ENCODE measurements at places on chromosomes 2 and 18.

- DNase-seq: no peak
Measured at GRCh38 chr2:692767-693166, 15.6 kb upstream of the TMEM18 start.

DNA sequence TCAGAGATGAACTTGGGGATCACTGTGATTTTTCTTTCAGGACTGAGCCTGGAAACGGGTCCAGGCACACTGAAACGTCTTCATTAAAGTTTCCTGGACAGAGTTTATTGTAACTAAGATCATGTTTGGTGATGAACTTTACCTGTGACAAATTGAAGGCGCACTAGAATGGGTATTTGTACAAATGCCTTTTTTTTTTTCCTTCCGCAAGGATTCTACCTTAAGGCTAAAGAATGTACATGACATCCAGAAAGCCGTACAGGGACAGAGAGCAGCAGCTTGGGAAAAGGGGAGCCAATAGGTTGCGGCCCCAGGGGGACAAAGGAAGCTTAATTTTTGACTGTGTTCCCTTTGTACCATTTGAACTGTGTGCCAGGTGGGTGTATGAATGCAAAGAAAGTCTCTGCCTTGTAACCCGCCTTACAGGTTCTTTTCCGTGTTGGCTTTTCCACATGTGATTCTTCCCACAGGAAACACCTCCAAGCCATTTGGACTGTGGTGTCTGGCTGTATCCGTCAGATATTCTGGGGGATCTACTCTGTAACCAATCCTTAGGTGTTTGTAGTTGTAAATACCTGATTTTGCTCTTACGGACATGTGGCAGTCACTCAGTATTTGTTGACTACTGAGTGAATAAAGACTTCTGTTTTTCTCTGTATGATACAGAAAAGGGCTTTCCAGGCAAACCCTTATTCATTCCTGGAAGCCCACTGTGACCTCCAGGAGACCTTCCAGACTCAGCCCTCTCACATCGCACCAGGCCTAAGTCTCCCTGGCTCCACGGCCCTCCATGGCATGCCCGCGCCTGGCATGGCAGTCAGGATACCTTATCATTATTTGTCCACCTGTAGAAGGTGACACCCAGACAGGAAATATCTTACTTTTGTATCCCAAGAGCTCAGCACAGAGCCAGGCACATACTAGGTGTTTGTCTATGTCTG, 1.1 kb downstream of the LRRFIP1 start:
- DNase-seq: no peak

- no peak for DNase-seq
Measured at GRCh38 chr2:220835583-220835982, 736.5 kb downstream of the EPHA4 start.

GRCh38 chr18:34159691-34160185, 65.0 kb downstream of the NOL4 start:
- DNase-seq: no peak

DNA sequence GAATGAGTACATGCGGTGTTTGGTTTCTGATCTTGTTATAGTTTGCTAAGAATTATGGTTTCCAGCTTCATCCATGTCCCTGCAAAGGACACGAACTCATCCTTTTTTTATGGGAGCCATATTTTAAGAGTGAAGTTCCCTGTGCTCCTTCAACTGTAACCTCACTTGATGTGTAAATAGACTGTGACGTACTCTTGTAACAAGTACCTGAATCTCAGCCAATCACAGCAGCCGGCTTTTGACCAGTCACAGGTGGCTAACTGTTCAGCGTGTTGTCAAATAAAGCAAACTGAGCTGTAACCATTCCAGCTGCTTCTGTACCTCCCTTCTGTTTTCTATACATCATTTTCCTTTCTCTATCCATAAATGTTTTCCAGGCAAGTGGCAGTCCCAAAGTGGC, 774.3 kb upstream of the HS6ST1 start:
- DNase-seq: no peak

DNA sequence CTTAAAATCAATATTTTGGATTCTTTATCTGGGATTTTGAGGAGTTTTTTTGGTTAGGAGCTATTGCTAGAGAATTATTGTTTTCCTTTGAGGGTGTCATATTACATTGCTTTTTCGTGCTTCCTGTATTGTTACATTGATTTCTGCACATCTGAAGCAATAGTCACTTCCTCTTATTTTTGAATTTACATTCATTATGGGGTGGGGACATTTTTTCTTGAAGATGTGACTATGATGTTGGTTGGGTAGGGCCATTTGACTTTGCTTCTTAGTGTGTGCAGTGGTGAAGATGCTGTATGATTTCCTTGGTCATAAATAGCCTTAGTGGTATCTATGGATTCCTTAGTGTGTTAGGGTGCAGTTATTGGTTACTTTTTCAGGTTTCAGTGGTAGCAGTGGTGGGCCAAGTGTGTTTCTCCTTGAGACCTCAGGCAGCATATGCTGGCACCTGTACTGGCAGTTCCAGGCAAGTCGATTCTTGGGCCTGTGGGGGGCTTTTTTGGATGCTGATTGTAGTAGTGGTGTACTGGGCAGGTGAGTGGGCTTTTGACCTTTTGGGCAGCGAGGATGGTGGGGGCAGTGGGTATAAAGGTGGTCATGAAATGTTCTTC, 61.8 kb downstream of the ARHGAP25 start:
- DNase-seq: no peak

DNA sequence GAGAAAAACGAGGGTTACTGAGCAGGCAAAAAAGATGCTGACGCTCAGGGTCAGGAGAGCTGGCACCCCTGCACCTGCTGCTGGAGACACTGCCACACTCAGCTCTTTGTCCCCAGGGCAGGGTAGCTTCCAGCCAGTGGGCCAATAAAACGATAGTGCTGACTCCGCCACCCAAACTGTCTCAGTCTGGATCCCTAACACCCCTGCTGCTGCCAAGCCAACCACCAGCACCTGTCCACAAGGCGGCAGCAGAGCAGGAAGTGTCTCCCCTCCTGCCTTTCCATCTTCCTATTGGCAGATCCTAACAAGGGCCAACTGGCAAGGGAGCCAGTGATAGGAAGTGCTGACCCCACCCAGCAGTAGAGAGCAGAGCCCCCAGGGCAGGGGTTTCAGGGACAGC, 531.5 kb upstream of the SALL3 start:
- no peak for DNase-seq

DNA sequence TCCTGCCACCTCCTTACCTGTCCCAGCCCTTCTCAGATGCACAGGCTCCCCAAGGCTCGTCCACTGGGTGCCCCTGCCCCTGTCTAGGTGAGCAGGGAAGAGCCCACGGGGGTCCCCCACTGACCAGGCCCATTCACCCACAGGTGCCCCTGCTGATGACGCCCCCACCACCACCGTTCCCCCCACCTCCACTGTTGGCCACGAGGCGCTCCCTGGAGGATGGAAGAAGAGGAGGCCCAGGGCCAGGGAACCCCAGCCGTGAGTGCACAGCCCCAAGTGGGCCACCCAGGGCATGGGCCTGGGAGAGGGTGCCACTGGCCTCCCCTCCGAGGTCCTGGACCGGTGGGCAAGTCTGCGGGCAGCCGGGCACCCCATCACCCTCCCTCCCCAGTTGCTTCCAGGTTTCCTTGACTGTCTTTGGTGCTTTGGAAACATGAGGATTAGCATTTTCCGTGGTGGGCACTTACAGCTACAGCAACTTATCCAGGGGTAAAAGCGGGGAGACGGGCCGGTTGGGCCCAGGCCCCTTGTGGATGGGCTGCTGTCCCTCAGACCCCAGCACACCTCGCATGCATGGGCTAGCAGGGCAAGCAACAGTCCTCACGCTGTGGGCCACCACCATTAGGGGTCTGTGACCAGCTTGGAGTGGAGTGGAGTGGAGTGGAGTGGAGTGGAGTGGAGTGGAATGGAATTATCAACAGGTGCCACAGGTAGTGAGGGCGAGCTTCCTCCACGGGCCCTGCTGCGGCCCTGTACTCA, 13.2 kb upstream of the KLHL30 start:
- no peak for DNase-seq

DNA sequence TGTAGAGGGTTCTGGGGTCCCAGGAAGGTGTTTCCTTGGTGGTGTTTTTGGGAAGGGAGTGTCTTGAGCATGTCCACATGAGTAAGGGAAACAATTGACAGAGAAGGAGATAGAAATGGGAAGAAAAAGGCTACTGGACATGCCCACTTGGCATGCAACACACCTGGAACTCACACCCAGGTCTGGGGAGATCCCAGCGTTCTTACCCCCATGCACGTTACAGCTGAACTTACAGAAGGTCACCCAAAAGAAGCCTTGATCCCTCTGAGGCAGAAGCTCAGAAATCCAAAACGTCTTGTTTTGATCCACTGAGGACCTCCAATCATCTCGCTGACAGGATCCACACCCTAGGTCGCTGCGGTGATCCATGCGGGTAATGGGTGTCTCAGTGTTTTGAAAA, 142.0 kb downstream of the ZNF516 start:
- DNase-seq: no peak
